ENCODE measurements at places on chromosomes 12 and 14.

GRCh38 chr12:54390668-54391551 lies 6.4 kb upstream of the ZNF385A start:
- no peak for DNase-seq

- DNase-seq = no peak
Observed at GRCh38 chr12:127583041-127583440, 683.9 kb upstream of the TMEM132C start.

GRCh38 chr14:90645842-90646443 lies 170.3 kb downstream of the TTC7B start:
- DNase-seq = peak; percentile 19

- no peak for DNase-seq
Observed at GRCh38 chr12:58976146-58976545, 55.8 kb upstream of the LRIG3 start.

GRCh38 chr12:46107591-46107990 lies 117.2 kb upstream of the SCAF11 start:
- DNase-seq = no peak

DNA sequence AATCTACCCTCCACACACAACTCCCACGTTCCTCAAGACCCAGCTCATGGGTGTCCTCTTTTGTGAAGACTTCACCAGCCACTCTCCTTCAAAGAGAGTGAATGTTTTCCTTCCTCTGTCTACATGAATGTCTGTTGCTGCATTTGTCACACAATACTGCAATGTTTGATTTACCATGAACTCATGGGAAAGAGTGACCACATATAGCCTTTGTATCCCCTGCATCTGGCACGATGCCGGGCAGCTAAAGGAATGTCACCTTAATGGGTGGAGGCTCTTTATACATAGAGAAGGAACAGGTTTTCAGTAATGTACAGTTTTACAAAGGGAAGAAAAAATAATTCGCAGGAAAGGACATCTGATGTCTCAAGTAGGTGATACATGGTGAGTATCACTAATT lies 12.1 kb upstream of the BCDIN3D start:
- DNase-seq = no peak

DNA sequence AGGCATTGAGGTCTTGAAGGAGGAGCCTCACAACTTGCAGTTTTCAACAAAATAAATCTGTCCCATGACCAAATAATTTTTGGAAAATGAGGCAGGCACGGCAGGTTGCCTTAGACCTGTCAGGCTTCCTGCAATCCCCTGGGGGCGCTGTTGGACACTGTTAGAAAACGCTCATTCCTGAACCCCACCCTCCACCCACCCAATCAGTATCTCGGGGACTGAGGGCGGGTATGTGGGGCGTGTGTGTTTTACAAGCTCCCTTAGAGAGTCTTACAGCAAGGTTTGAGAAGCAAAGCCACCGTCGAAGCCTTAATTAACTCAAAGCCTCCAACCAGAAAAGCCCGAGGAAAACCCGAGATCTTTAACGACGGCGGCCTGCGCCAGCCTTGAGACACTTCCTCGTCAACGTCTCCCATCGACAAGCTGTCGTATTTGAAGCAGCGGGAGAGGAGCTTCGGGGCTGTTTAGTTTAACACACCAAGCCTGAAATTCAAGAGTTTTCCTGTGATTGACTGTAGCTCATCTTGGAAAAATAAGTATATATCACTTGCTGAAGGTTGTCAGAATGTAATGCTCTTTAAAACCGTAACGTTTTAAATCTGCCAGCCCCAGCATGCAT lies 123.0 kb downstream of the GLT1D1 start:
- DNase-seq = peak; percentile 35

GRCh38 chr12:5038781-5039311 lies 4.8 kb upstream of the KCNA5 start:
- no peak for DNase-seq

DNA sequence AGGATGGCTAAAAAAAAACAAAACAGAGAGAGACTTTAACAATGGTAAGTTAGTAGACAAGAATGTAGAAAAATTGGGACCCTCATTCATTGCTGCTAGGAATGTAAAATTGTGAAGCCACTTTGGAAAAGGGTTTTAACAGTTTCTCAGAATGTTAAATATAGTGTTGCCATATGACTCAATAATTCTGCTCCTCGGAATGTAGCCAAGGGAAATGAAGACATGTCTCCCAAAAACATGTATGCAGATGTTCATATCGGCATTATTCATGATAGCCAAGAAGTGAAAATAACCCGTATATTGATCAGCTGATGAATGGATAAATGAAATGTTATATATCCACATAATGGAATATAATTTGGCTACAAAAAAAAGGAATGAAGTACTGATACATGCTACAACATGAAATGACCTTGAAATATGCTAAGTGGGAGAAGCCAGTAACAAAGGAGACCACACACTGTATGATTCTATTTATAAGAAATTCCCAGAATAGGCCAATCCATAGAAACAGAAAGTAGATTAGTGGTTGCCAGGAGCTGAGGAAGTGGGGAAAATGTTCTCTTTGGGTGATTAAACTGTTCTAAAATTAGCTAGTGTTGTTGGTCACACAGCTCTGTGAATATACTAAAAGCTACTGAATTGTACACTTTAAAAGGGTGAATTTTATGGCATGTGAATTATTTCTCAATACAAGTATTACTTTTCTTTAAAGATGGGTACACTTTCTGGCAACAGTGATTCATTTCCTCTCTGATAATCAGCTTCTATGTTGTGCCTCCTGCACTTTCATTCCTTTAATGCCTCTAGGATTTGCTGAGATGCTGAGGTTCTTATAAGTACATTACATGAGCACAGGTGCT lies 132.5 kb downstream of the DAAM1 start:
- peak; percentile 80 for DNase-seq

DNA sequence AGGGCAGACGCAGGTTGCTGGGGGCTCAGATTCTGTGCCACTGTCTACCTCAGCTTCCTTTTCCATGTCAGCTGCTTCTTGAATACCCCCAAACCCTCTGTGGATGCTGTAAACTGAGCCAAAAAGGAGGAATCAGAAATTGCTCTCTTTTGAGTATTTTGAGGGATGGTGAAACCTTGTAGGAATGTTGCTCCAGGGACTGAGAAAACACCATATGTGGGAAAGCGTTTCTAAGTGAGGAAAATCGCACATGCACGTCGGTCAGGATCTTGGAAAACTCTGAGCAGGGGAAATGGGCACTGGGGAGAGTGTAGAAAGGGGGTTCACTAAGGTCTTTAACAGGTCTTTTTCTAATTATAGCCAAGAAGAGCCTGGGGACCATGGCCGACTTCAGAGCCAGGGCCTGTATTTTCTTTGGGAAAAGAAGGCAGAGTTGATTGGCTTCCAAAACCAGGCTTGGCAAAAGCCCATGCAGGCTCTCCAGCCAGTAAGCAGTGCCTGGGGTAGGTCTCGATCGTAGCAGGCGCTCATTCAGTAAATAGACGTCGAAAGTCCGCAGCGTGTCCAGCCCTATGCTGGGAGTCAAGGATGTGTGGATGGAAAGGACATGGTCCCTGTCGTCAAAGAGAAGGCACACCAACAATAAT lies 58.0 kb downstream of the NTF3 start:
- peak; percentile 46 for DNase-seq

Data from fibroblast of skin of scalp (primary cell).